ENCODE measurements at places on chromosomes 11 and 22.
A peak's percentile ranks its signal among the peaks of the same experiment; 100 is the strongest.

- DNase-seq = no peak
Observed at GRCh38 chr11:83599066-83599465, 312.9 kb upstream of the CCDC90B start.

DNA sequence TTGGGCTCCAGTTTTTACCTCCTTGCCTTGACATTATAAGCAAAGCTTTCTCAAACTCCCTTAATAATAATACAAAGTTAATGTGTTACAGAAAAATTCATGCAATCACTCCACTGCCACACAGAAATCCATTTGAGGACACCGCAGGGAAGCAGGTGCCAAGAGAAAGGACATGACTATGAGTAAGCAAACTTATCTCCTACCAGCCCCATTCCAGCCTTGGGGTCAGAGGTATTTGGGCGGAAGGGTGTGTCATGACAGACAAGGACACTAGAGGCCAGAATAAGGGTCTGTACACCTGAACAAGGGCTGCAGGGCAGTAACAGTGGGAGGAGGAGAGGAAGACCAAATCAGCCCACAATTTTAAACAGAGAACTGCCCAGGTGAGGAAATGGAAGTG, 5.9 kb downstream of the GNG3 start:
- no peak for DNase-seq

DNA sequence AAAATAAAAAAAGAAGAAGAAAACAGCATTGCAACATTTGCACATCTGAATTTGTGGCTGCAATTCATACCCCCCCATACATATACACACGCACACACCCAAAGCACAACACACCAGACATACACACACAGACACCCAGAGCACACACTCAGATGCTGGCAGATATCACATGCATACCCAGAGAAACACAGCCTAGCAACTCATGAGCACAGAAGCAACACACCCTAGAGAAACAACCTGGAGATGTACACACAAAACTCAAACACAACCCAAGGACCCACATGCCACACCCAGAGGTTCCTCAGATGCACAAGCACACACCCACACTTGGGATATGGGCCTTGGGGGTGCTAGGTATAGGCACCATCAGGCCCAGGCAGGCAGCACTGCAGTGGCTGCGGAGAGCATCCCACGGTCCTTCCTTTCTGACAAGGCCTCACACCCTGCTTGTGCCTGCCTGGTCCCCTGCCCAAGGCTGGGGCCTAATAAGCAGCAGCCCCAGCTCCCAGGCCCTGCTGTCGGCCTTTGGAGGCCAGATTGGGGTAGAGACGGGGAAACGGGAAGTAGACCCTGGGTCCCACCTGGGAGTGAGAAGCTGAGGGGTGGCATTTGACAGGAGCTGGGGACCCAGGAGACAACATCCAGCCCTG, 3.1 kb downstream of the CST6 start:
- DNase-seq = no peak

DNA sequence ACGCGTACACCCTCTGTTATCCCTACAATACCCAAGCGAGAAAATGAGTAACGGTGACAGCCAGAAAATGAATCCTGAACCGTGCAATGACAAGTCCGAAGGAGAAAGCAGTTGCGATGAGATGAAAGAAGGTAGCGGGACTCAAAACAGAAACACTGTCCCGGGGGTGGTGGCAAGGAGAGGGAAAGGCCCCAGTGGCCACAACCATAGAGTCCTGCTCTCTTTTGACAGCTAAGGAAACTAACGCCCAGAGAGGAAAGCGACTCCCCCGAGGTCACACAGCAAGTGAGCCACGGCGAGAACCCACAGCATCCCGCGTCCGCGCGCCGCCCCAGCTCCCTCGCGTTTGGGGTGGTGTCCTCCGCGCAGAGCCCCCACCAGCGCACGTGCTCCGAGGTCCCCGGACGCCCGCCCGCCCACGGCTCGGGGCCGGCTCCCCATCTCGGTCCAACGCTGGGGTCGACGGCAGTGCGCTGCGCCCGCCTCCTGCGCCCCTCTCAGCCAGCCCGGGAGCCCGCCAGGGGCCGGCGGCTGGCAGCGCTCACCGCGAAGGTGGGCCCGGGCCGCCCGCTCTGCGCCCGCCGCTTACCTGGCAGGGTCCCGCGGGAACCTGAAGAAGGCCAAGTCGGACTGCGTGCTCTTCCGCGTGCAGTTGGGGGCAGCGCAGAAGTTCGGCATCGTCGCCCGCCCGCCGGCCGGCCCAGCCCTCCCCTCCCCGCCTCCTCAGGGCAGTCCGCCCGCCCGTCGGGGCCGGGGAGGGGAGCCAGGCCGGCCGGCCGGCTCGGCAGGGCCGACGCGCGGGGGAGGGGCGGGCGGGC, 564 bp downstream of the THAP12 start:
- DNase-seq = peak; percentile 9

GRCh38 chr22:26159886-26160285, 9.4 kb upstream of the SEZ6L start:
- DNase-seq = no peak

GRCh38 chr11:83257761-83258168, 28.4 kb downstream of the CCDC90B start:
- DNase-seq = no peak

GRCh38 chr22:30511109-30511508, 5.6 kb upstream of the SEC14L4 start:
- no peak for DNase-seq

Data from substantia nigra (tissue), 51 donors.